ENCODE measurements at places on chromosomes 3 and 15.

DNA sequence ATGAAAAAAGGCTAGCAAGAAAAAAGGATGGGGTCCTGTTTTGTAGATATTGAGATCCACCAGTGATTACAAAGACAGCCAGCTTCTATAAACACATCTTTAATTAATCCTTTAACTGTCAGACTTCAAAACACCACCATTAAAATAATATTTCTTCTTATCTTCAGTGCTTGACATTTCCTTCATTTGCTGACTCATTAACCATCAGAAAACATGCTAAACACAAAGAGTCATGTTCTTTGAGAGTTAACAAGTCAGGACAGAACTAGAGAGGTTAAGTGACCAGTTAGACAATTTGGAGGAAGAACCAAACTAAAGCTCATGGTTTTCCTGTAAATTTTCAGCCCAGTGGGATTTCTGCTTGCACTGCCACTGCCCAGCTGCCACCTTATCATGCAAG is 111.4 kb downstream of the MEIS2 start:
- DNase-seq, result no peak

GRCh38 chr3:45215466-45215865 is 10.6 kb downstream of the TMEM158 start:
- DNase-seq, result no peak

DNA sequence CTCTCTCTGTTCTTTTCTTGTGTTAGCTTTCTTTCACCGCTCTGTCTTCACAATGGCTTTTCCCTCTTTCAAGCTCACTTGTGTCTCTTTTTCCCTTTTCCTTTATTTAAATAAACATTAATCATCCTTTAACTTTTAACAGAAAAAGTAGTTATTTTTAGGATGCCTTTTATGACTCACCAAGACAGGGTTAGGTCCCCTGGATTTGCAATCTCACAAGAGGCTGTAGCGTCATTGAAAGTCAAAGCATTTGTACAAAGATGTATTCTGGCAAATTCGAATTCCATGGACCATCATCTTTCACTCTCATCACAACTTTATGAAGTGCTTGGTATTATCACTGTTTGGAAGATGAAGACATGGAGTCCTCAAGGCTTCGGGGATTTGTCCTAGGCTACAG is 34.8 kb upstream of the MCTP2 start:
- no peak for DNase-seq

- DNase-seq, result no peak
These were observed 68.2 kb upstream of the THRB start for GRCh38 chr3:24562895-24563294.

DNA sequence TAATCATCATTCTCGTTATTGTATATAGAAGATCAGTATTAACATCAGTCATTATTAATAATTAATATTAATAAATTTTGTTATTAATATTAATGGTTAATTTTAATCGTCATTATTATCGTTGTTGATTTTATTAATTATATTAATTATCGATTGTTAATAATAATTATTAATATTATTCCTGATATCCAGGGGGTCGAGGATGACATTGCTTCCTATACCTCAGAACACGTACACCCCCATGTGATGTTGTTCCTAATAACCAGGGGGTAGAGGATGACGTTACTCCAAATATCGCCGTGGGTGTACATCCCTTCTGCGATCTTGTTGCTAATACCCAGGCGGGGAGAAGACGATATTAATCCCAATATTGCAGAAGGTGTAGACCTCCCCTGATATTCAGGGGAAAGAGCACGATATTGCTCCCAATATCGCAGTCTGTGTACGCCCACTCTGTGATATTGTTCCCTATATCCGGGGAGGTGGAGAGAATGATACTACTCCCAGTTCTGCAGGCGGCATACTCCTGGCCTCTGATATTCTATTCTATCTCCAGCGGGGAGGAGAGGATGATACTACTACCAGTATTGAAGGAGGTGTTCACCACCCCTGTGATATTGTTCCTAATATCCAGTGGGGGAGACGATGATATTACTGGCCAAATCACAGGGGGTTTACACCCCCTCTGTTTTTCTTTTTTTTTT is 22.3 kb upstream of the BMF start:
- DNase-seq, result no peak

Data from erythroblast (primary cell).